Upper lobe of left lung (tissue), 6 donors: ENCODE measurements at places on chromosomes 2 and 18.

DNA sequence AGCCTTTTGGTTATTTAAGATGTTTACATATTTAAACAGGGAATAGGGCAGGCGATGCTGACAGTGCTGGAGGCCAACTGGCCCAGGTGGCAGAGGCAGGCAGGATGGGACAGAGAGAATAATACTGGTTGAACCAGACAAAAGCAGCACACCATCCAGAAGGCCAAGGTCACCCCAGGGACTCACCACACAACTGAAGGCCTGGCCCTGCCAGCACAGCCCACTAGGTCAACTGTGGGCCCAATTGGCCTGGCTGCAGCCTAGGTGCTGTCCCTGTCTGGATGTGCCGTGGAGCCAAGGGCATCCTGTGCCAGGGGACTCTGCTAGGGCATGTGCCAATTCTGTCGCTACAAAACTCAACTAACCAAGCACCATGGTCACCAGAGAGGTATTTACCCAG is 69.2 kb downstream of the RNF152 start:
- peak; percentile 25 for DNase-seq

- no peak for DNase-seq
Observed at GRCh38 chr18:49098386-49098785, 147.6 kb upstream of the SMAD7 start.

- no peak for DNase-seq
Observed at GRCh38 chr2:69604836-69605235, 38.7 kb downstream of the AAK1 start.

DNA sequence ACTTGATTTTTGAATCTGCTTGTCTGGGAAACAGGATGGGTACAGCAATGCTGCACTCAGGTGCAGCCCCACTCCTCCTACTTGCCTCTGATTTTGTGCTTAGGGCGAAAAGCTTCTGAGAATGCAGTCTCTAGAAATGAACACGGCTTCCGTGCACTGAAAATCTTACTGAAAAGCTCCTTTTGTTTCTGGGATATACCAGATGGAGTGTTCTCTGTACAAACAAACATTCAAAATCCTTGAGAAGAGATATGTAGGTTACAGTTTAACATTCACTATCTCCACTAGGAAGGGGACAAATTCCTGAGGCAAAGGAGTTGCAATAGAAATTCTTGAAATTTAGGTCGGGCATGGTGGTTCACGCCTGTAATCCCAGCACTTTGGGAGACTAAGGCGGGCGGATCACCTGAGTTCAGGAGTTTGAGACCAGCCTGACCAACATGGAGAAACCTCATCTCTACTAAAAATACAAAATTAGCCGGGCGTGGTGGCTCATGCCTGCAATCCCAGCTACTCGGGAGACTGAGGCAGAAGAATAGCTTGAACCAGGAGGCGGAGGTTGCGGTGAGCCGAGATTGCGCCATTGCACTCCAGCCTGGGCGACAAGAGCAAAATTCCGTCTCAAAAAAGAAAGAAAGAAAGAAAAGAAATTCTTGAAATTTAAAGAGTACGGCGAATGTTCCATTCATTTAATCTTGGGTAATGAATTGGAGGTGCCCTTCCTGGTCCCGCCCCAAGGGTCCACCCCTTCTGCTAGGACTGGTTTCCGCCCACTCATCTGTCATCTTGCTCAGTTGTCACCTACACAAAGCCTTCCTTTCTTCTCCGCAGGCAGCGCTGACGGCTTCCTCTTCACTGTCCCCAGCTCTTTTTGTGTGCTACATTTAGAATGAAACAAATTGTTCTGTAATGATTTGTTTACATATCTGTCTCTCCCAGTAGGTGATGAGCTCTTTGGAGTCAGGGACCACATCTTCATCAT is 92.4 kb downstream of the SOCS6 start:
- no peak for DNase-seq

DNA sequence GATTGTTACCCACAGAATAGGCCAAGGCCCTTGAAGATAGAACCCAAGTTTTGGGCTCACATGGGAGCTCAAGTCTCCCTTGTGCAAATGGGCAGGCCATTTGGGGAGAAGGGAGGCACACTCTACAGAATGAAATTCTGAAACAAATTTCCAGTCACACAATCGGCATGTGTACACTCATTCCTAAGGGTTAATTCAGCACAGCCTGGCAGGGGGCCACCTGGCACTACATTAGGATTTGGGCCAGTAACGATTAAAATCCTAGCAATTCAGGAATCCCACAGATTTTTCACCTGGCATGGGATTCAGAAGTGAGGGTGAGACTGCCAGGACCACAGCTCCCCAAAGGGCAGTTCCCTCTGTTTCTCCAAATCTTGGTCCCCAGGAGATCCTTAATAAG is 46.4 kb downstream of the BMP10 start:
- no peak for DNase-seq

- no peak for DNase-seq
Observed at GRCh38 chr2:192215096-192215877, 20.6 kb upstream of the TMEFF2 start.

DNA sequence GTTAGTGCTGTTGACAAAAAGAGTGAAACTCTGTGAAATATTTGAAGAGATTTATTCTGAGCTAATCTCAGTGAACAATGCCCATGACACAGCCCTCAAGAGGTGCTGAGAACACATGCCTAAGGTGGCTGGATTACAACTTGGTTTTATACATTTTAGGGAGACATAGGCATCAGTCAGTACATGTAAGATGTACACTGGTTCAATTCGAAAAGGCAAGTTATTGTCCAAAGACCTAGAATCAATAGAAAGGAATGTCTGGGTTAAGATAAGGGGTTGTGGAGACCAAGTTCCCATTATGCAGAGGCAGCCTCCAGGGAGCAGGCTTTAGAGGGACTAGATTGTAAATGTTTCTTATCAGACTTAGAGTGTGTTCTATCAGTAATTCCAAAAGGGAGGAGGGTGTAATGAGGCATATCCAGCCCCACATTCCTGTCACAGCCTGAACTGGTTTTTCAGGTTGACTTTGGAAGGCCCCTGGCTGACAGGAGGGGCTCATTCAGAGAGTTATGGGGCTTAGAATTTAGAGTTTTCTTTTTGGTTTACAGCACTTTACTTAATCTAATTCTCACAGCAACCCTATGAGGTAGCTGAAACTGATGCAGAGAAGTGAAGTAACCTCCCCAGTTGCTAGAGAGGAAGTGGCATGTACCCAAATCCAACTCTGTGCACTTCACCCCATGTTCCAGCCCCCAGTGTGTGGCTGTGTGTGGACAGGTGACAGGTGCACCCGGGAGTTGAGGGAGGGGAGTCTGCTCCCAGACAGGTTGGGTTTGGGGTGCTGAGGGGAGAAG is 28.3 kb upstream of the ASAP2 start:
- DNase-seq: peak; percentile 47

GRCh38 chr18:34709750-34710441 is at the start of gene DTNA:
DTNA (plus strand) TSS chr18:34710298; CDS start chr18:34755977, 45,679 bp downstream.
- no peak for DNase-seq
